ENCODE measurements at places on chromosomes 3 and 15.
A peak's percentile ranks its signal among the peaks of the same experiment; 100 is the strongest.

GRCh38 chr3:170829546-170830272 is 40.3 kb downstream of the RPL22L1 start:
- DNase-seq: no peak

DNA sequence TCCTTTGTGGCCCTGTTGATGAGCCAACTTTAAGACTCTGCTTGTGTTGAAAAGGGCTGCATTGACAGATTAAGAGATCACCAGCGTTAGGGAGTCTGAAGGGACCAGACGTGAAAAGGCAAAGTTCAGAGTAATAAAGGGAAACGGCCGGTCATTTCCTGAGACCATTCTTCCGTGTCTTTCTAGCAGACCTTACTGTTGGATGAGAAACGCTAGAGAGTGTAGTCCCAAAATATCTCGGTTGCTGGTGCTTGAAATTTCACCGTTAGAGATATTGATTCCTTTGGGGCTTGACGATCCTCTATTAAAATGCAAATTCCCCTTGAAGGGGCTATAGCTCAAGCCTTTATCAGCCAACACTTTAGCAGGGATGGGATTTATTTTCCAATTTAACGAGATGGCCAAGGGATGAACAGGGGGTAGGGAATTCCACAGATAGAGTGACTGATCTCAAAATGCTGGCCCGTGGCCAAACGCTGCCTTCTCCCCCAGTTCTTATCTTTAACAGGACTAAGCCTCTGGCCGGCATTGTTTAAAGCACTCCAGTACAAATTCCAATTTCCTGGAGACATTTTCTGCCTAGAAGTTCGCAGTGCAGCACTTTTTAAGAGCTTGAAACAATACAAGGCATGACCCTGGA is 250.4 kb downstream of the TJP1 start:
- peak; percentile 70 for DNase-seq

GRCh38 chr3:128366652-128367051 is 100.0 kb downstream of the DNAJB8 start:
- DNase-seq: no peak

DNA sequence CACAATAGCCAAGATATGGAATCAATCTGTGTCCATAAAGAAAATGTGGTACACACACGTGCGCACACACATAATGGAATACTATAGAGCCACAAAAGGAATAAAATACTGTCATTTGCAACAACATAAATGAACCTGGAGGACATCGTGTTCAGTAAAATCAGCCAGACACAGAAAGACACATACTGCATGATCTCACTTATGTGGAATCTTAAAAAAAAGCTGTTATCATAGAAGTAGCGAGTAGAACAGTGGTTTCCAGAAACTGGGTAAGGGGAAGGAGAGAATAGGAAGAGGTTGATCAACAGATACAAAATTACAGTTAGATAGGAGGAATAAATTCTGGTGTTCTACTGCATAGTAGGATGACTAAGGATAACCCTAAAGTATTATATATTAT is 11.1 kb downstream of the ATOSA start:
- DNase-seq: no peak

- no peak for DNase-seq
These were observed 28.9 kb upstream of the BHLHE40 start for GRCh38 chr3:4950351-4950784.

DNA sequence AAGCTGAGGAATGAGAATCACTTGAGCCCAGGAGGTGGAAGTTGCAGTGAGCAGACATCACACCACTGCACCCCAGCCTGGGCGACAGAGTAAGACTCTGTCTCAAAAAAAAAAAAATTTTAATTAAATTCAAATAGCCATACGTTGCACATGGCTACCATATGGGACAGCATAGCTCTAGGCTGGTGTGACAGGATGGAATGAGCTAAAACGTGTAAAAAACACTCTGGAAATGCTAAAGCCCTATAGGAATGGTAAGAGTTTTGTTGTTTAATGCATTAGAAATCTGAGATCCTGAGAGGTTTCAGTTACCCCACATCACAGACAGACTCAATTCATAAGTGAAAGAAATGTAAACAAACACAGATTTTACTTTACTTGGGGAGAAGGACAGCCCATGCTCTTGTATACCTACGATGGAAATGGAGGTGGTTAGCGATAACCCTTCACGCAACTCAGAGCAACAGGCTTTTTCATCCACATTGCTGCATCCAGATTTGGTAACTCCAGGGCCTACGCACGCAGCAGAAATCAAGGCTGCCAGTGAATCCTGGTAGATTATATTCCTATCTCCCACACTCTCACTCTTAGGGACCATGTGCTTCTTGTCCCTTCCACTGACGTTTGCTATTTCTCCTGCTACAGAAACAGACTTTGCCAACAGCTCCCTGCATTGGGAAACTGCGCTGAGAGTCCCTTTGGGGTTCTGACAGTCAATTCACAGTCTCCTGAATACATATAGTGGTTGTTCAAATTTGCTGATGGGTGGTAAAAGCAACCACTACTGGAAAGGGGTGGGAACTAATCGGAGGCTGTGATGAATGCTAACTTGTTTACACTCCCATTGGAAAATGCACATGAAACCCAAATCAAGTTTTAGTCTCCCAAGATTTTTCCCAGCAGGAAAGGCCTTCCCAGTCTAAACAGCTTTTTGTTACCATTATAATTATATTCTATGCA is 3.1 kb downstream of the SH3BP5 start:
- no peak for DNase-seq

- peak; percentile 79 for DNase-seq
These were observed at the start of gene SEMA6D for GRCh38 chr15:47717036-47717612. SEMA6D (plus strand) TSS chr15:47717505; CDS start chr15:47759799, 42,294 bp downstream.

DNA sequence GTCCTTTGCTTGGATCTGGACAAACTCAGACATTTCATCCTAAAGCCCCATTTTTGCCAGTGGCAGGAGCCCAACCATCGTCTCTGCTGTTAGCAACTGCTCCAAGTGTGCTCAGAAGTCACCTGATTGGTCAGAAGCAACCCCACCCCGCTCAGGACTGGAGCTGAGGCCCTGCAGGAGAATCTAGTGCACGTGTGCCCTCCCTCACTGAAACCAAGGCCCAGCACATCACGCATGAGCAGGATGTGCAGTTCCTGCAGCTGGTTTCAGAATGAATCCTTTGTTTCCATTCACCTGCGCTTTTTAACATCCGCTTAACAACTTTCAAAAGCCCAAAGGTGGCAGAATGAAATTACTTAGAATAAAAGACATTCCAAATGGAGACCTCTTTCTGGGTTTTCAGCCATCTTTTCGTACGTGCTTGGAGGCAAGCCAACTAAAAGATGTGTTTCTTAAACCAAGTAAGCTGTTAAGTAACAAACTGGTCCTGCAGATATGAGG is 81.2 kb downstream of the SRGAP3 start:
- peak; percentile 15 for DNase-seq

GRCh38 chr15:43244092-43244491 is 22.6 kb downstream of the TGM5 start:
- DNase-seq: no peak

- no peak for DNase-seq
These were observed 1078.2 kb downstream of the ZPLD1 start for GRCh38 chr3:103513003-103513402.

- DNase-seq: no peak
These were observed 16.2 kb downstream of the ZNF609 start for GRCh38 chr15:64476550-64476949.

- peak; percentile 41 for DNase-seq
These were observed 61.3 kb downstream of the VGLL4 start for GRCh38 chr3:11582191-11582968.

DNA sequence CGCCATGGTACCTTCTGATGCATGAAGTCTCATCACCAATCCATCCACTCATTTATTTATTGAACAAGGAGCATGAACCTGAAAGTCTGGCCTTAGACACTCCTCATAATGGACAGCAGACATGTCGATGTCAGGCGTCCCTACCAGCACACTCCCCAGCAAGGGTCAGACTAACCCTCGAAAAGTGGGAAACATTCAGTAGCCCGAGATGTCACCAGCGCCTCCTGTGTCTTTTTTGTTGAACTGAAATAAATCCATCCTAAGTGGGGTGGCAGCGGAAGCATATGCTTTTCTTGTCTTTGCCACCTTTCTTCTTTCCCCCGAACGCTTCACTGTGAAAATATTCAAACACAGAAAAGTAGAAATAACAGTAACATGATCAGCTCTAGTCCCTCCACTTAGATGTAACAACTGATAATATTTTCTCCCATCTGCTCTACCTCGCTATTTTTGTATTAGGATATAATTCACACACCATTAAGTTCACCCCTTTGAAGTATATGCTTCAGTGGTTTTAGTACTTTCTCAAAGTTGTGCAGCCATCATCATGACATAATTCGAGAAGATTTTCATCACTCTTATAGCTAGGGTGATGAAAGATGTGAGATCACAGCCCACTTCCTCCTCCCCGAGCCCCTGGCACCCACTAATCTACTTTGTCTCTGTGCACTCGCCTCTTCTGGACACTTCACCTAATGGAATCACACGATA is 121.6 kb downstream of the ADAMTS17 start:
- DNase-seq: no peak

GRCh38 chr3:7410782-7411181 is 549.9 kb downstream of the GRM7 start:
- no peak for DNase-seq

- DNase-seq: peak; percentile 50
These were observed 51.8 kb downstream of the CHST2 start for GRCh38 chr3:143171141-143171980.

DNA sequence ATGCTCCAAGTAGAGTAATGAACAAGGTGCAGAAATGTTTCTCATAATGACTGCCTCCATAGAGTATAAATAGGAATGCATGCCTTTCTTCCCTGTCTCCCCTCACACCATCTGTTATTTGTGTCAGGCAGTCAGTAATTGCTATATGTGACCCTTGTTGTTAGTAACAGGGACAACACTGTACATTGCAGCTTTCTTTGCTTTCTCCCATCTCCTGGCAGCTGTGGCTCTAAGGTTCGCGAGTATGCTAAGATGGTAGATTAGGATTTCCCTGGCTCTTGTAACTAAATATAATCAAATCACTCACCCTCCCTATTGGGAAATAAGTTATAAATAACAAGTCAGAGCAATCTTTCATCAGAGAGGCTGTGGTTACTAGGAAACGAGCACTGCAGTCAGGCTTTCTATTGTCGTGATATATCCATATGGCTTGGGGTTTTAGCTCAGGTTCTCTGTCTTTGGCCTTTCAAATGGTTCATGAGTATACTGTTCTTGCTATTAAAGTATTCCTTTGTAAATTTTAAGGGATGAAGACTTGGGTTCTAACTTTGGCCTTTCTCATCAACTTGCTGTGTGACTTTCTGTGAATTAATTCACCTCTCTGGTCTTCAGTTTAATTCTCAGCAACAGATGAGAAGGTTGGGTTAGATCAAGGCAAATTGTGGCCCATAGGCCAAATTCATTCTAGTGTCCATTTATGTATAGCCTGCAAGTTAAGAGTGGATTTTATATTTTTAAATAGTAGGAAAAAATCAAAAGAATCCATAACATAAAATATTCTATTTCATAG is 8.1 kb upstream of the MINDY4B start:
- DNase-seq: peak; percentile 11

DNA sequence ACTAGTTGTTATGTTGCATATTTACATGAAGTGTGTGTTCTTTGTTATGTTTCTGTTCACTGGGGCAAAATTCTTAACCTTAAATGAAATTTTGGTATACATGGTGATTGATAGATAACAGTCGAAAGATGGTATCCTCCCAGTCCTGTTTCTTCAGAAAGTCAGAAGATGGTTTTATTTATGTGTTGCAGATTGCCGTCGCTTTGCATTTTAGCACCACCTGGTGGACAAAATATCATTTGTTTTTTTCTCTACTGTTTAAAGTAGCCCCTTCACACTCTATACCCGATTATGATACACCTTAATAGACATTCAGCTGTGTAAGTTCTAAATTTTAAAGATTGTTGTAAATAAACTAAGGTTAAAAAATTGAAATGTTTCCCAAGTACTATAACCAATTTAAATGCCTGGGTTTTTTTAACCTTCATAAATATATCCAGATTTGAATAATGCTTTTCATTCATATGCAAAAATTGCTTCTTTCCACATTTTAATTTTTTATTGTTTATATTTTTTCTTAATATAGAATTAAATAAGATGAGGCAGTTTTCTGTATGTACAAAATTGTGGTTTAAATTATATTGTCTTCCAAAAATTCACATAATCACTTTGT is 152.2 kb downstream of the ALCAM start:
- DNase-seq: peak; percentile 72

- no peak for DNase-seq
These were observed 5.4 kb downstream of the VILL start for GRCh38 chr3:37995652-37996641.

GRCh38 chr15:75921732-75922703 is 18.3 kb downstream of the FBXO22 start:
- peak; percentile 85 for DNase-seq

GRCh38 chr3:120028271-120029047 is 65.8 kb downstream of the GSK3B start:
- DNase-seq: no peak

GRCh38 chr3:48543271-48543866 is 13.2 kb downstream of the PFKFB4 start:
- DNase-seq: no peak

GRCh38 chr3:47266709-47267489 is 15.7 kb downstream of the KIF9 start:
- DNase-seq: peak; percentile 25

DNA sequence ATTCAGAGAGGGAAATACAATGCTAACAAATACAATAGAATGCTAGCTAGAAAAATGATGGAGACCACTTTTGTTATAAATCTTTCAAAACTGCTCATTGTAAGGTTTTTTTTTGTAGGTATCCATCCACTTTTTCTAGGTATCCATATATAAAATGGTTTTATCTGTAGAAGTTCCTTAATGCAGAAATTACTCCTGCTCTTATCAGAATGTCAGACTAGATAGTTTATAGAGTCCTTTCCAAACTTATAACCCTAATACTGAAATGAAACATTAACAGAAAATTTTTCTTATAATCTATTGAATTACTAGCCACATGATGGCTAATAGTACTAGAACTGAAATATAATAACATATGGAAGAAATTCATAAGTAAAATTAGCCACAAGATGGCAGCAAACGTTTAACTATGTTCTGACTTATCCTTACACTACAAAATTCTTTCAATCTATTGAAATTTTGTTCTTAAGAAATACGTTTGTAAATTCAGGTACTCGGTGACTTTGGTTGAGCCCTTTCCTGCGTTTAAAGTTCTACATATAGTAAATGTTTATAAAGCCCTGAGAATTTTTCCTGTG is 58.5 kb downstream of the ECT2 start:
- DNase-seq: peak; percentile 35
